ENCODE measurements at places on chromosomes 13 and 19.

- no peaks in the 10 kb centered on the region for H3K27me3 ChIP-seq
- no peak overlapping the region for H3K27ac ChIP-seq
- DNase-seq: no peak
- H3K4me3 ChIP-seq: no peak overlapping the region
- H3K36me3 ChIP-seq: no peaks in the 10 kb centered on the region
Measured at GRCh38 chr13:100464006-100464405, 124.6 kb downstream of the GGACT start.

GRCh38 chr19:2983351-2984214 is 6.2 kb downstream of the TLE6 start:
- H3K4me1 ChIP-seq: no peaks in the 10 kb centered on the region
- DNase-seq: no peak
- no peaks in the 10 kb centered on the region for H3K27me3 ChIP-seq
- H3K4me3 ChIP-seq: no peak overlapping the region
- no peak overlapping the region for H3K27ac ChIP-seq

- H3K36me3 ChIP-seq: no peaks in the 10 kb centered on the region
- no peak overlapping the region for H3K27ac ChIP-seq
- no peak for DNase-seq
- no peaks in the 10 kb centered on the region for H3K4me1 ChIP-seq
Measured at GRCh38 chr13:22235285-22235949, 564.5 kb downstream of the FGF9 start.

- H3K27ac ChIP-seq: no peak overlapping the region
- no peak for DNase-seq
- no peak overlapping the region for H3K4me3 ChIP-seq
- H3K4me1 ChIP-seq: no peaks in the 10 kb centered on the region
Measured at GRCh38 chr13:96940961-96941360, 53.3 kb downstream of the OXGR1 start.

GRCh38 chr13:75812751-75813181 is 176.6 kb downstream of the LMO7 start:
- no peaks in the 10 kb centered on the region for H3K36me3 ChIP-seq
- no peak overlapping the region for H3K4me3 ChIP-seq
- DNase-seq: no peak
- no peaks in the 10 kb centered on the region for H3K27me3 ChIP-seq

DNA sequence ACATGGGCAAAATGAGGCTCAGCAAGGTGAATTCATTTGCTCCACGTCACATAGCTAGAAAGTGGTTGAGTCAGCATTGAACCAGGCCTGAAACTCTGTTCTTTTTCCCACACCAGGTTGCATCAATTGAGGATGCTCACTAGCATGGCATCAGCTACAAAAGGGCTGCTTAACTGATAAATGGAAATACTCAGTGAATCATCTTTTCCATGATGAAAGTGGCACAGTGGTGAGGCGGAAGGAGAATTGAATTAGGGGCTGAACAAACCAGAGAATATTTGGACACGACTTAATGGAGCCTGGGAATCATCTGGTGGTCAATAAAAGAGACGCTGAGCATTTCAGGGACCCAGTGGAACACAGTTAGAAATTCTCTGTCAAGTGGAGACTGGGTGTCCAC is 320.1 kb upstream of the MAB21L1 start:
- no peak overlapping the region for H3K4me3 ChIP-seq
- H3K4me1 ChIP-seq: no peaks in the 10 kb centered on the region
- no peaks in the 10 kb centered on the region for H3K27me3 ChIP-seq

- H3K27me3 ChIP-seq: no peaks in the 10 kb centered on the region
- no peaks in the 10 kb centered on the region for H3K36me3 ChIP-seq
- H3K27ac ChIP-seq: no peak overlapping the region
- no peak overlapping the region for H3K4me3 ChIP-seq
- DNase-seq: no peak
Measured at GRCh38 chr19:48302600-48302959, 22.8 kb upstream of the EMP3 start.

DNA sequence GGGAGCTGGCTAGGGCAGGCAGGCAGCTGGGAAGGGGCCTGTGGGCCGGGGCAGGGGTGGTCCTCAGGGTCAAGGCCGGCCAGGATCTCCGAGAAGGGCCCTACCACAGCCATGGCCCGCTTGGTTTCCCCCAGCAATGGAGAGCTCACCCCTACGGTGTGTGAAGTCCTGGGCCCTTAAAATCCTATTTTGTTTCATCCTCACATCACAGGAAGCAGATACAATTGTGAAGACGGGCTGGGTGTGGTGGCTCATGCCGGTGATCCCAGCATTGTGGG is 8.7 kb downstream of the RNU6-9 start:
- H3K4me3 ChIP-seq: no peak overlapping the region
- H3K36me3 ChIP-seq: peaks cover 31% of the 10 kb centered on the region
- no peaks in the 10 kb centered on the region for H3K4me1 ChIP-seq
- no peak for DNase-seq
- H3K27me3 ChIP-seq: no peaks in the 10 kb centered on the region
- H3K27ac ChIP-seq: no peak overlapping the region

GRCh38 chr19:12202250-12202649 is 39.4 kb downstream of the ZNF136 start:
- H3K27me3 ChIP-seq: no peaks in the 10 kb centered on the region
- peaks cover 16% of the 10 kb centered on the region for H3K36me3 ChIP-seq
- DNase-seq: peak; percentile 39
- peaks cover 5% of the 10 kb centered on the region for H3K4me1 ChIP-seq
- no peak overlapping the region for H3K27ac ChIP-seq

GRCh38 chr19:48350856-48351255 is 12.9 kb downstream of the TMEM143 start:
- no peak for DNase-seq
- no peak overlapping the region for H3K27ac ChIP-seq
- H3K4me3 ChIP-seq: no peak overlapping the region
- no peaks in the 10 kb centered on the region for H3K27me3 ChIP-seq
- no peaks in the 10 kb centered on the region for H3K36me3 ChIP-seq

DNA sequence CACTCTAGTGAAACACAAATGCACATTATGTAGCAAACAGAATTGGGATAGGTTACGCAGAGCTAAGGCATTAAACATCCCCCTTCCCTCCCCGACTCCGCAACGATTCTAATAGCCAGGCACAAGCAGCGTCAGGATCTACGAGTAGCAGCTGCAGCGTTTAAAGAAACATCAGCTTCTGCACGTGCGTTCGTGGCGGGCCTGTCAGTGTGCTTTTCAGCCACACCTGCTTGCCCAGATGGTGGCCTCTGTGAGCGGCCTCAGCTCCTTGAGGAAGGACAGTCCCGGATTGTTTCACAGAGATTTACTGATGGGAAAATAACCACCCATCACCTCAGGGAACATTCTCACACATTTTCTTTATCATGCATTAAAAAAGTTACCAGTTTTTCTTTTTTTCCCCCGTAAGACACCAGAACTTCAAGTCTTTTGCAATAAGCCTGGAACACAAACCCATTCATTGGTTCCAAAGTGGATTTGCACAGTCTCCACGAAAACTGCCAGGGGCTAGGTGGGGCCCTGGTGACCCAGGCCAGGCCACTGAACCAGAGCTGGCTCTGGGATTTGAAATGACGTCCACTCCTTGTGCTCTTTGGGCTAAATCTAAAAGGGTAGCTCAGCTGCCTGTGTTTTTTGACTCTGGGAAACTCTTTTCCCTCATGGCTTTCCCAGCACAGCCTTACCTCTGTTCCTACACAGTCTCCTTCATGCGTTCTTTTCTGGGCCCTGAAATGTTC is 325.5 kb downstream of the KCNRG start:
- H3K27me3 ChIP-seq: no peaks in the 10 kb centered on the region
- H3K4me3 ChIP-seq: no peak overlapping the region
- no peak for DNase-seq
- no peak overlapping the region for H3K27ac ChIP-seq

- no peaks in the 10 kb centered on the region for H3K36me3 ChIP-seq
- no peaks in the 10 kb centered on the region for H3K4me1 ChIP-seq
- no peak overlapping the region for H3K4me3 ChIP-seq
Measured at GRCh38 chr13:43835701-43836100, 43.8 kb downstream of the CCDC122 start.

DNA sequence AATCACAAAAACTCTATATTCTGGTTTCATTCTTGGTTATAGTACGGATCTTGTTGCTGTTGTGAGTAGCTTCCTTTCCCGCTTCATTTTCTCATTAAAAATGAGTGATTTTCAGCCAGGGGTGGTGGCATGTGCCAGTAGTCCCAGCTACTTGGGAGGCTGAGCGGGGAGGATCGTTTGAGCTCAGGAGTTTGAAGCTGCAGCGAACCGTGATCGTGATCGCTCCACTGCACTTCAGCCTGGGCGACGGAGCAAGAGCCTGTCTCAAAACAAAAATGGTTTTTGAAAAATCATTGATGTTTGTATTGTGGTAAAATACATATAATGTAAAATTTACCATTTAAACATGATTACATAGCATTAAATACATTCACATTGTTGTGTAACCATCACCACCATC is 71.6 kb upstream of the TM9SF2 start:
- no peak overlapping the region for H3K27ac ChIP-seq
- no peaks in the 10 kb centered on the region for H3K27me3 ChIP-seq
- DNase-seq: no peak
- H3K4me3 ChIP-seq: no peak overlapping the region

- H3K4me1 ChIP-seq: no peaks in the 10 kb centered on the region
- no peak overlapping the region for H3K27ac ChIP-seq
- no peak for DNase-seq
Measured at GRCh38 chr13:81031996-81032395, 691.1 kb upstream of the SPRY2 start.

DNA sequence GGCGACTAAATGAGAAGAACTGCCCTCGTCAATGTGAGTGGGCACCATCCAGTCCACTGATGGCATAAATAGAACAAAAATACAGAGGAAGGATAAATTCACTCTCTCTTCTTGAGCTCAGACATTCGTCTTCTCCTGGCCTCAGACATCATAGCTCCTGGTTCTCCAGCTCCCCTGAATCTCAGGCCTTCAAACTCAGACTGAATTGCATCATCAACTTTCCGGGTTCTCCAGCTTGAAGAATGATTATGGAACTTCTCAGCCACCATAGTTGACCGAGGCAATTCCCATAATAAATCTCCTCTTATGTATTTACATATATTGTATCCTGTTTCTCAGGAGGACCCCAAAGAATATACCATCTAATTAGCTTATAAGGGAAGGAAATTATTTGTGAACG is 55.0 kb upstream of the FNDC3A start:
- H3K4me3 ChIP-seq: no peak overlapping the region
- H3K4me1 ChIP-seq: no peaks in the 10 kb centered on the region
- no peaks in the 10 kb centered on the region for H3K36me3 ChIP-seq
- no peak overlapping the region for H3K27ac ChIP-seq
- no peak for DNase-seq

DNA sequence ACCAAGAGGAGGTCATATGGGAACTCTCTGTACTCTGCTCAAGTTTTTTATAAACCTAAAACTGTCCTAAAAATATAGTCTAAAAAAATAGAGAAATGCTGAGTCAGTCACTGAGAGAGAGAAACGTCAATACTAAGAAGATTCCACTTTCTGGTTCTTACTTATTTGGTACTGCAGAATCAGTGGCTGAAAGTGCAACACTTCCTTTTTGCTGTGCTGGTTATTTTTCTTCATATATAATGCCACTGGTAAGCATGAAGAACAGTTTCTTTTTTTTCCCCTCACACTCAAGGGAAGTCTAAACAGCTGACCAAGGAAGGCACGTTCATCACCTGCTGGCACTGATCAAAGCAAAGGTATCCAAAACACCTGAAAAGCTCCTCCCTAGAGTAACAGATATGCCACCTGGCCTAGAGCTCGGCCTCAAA is 44.3 kb upstream of the N4BP2L1 start:
- no peaks in the 10 kb centered on the region for H3K27me3 ChIP-seq
- no peak overlapping the region for H3K4me3 ChIP-seq
- no peaks in the 10 kb centered on the region for H3K4me1 ChIP-seq
- no peaks in the 10 kb centered on the region for H3K36me3 ChIP-seq

GRCh38 chr13:71149046-71149445 is 718.0 kb downstream of the DACH1 start:
- H3K4me3 ChIP-seq: no peak overlapping the region
- no peaks in the 10 kb centered on the region for H3K27me3 ChIP-seq
- DNase-seq: no peak
- no peak overlapping the region for H3K27ac ChIP-seq
- no peaks in the 10 kb centered on the region for H3K36me3 ChIP-seq
- no peaks in the 10 kb centered on the region for H3K4me1 ChIP-seq

GRCh38 chr19:14073925-14074838 is 1.6 kb downstream of the MISP3 start:
- H3K4me3 ChIP-seq: peak overlapping the region; percentile 92
- peaks cover 35% of the 10 kb centered on the region for H3K4me1 ChIP-seq
- DNase-seq: peak; percentile 55
- H3K36me3 ChIP-seq: peaks cover 4% of the 10 kb centered on the region
- peak overlapping the region; percentile 80 for H3K27ac ChIP-seq

DNA sequence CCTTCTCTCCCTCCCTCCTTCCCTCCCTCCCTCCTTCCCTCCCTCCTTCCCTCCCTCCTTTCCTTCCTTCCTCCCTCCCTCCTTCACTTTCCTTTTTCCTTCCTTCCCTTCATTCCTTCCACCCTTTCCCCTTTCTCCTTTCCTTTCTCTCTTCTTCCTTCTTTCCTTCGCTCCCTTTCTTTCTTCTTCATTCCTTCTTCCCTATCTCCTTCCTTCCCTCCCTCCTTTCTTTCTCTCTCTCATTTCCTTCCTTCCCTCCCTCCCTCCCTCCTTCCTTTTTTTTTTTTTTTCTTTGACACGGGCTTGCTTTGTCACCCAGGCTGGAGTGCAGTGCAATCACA is 105.5 kb downstream of the IER2 start:
- H3K27ac ChIP-seq: no peak overlapping the region
- H3K27me3 ChIP-seq: no peaks in the 10 kb centered on the region
- H3K4me3 ChIP-seq: no peak overlapping the region
- DNase-seq: no peak
